NCI-H69 (cell line): ENCODE measurements at places on chromosomes 12 and 14.

DNA sequence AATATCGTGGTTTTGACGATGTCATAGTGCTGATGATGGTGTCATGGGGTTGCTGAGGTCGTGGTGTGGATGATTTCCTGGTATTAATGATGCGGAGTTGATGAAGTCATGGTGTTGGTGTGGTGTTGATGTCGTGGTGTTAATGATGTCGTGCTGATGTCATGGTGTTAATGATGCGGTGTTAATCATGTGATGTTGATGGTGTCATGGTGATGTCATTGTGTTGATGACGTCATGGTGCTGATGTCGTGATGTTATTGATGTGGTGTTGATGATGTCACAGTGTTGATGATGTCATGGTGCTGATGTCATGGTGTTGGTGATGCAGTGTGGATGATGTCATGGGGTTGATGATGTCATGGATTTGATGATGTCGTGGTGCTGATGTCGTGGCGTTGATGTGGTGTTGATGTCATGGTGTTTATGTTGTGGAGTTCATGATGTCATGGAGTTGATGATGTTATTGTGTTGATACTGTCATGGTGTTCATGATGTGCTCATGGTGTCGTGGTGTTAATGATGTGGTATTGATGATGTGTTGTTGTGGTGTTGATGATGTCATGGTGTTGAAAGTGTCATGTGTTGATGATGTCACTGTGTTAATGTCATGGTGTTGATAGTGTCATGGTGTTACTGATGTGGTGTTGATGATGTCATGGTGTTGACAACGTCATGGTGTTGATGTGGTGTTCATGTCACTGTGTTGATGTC is 48.5 kb upstream of the RIMBP2 start:
- DNase-seq: peak; percentile 26

GRCh38 chr12:49748800-49749199 is 7.4 kb downstream of the TMBIM6 start:
- no peak for DNase-seq

DNA sequence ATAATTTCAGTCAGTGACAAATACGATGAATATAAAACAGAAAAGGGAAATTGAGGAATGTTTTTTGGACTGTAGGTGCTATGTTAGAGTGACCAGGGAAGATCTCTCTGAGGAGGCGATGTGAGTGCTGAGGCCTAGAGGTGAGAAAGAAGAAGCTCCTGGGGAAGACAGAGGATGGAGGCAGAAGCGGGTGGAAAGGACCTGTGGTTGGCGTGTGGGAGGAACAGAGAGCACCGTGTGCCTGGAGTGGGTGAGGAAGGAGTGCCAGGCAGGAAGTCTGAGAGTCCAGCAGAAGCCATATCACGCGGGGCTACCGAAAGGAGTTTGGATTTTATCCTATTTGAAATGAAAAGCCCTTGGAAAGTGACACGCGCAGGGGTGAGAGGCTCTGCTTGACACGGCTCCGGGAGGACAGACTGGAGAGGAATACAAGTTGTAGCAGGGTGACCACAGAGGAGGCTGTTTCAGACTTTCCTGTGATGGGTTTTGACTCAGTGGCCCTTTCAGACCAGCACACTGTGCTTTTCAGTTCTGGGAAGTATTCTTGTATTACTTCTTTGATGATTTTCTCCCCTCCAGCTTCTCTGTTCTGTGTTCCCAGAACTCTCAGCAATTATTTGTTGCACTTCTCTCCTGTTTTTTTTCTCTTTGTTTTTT is 96.9 kb downstream of the VRK1 start:
- DNase-seq: no peak

- DNase-seq: no peak
These were observed at the start of gene CLEC4C for GRCh38 chr12:7747246-7747645. Gene CLEC4C, minus strand, starts transcription at chr12:7747375. Its CDS starts 27 bp downstream, at chr12:7747348.

DNA sequence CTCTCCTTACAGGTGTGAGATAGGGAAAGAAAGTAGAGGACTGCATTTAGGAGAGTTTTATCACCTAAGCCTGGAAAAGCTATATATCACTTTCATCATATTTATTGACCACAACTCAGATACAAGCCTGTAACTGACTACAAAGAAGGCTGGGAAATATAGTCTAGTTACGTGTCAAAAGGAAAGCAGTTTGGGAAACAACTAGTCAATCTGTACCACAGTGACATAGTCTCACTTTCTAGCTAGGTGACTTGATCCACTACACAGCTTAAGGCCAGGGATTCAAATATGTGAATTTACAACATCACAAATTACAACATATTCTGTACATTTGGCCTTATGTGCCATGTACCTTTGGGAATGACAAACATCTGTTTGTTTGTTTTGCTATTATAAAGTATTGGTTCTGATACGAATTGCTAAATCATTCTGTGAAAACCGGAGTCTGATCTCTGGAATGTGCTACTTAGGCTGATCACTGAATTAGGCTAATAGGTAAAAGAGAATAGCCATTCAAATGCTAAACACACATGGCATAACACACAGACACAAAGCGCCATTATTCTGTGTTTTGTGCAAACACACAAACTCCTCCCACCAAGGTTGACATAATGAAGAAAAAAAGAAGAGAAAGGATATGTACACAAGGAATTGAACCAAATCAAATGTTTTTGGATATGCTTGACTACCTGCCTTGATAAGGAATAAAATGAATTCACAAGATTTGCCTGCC is 279.8 kb downstream of the DUSP6 start:
- peak; percentile 70 for DNase-seq

GRCh38 chr12:19206493-19207077 is 77.1 kb downstream of the PLEKHA5 start:
- peak; percentile 14 for DNase-seq

DNA sequence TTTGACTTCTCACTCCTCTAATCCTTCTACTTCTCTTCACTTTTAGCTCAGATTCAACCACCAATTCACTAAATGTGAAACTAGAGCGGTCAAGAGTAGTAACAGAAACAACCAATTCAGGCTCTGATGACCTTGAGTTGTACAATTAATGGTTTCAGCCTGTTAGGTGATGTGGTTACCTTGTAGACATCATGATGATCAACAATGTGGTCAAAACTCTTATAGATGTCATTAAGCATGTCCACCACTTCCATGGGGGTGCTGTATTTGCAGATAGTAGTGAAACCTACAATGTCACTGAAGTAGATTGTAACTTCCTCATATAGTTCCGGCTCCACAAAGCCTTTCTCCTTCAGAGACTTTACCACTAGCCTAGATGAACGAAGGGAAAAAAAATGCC is 54.1 kb upstream of the PLBD1 start:
- no peak for DNase-seq

GRCh38 chr12:124002021-124002644 is 29.1 kb downstream of the ZNF664 start:
- DNase-seq: no peak

DNA sequence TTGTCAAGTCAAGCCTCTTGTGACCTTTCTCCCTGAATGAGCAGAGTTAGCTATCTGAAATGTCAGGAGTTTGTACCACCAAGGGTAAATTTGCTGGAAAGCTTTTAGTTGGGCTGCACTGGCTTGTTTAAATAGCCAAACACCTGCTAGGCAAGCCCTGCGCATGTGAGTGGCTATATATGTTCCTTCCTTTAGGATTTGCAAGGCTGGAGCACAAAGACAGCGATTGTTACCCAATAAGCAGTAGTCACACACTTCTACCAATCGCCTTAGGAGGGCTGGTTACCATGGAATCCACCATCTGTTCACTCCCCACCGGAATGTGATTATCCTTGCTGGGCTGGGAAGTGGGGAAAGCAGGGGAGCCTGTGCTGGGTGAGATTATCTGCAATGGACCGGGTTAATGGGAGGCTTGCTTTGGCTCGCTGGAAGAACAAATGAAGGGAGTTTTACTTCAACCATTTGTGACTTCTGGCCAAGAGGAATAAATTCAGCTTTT is 102.5 kb downstream of the FGD4 start:
- DNase-seq: peak; percentile 100

DNA sequence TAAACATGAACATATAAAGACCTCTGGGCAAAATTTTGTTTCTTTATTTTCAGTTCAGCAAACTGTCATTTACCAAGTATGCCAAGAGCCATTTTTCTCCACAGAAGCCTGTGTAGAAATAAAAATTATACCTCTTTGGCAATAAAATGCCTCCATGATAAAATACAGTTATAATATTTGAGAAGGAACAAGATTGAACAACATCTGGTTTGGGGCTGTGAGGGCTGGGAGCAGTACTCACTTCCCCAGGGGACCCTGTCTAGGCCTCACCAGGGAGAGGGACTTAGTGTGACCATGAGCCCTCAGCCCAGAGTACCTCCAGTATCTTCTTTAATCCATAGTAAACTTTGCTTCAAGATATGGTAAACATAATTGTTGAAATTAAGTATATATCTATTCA is 65.1 kb downstream of the DAAM1 start:
- no peak for DNase-seq

DNA sequence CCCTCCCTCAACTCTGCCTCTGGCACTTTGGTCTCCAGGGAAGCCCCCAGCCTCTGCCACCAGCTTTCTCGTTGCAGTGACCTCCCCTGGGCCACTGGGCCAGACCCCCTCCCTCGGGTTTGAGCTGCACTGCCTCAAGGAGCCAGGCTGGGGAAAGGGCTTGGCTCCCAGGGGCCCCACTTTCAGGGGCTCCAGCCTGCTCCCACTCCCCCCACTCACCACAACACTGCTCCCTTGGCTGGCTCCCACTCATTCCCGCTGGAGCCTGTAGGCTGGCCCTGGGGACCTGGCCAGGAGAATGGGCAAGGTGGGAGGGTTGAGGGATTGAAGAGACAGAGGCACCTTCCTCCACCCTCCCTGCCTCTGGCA is 19.3 kb upstream of the KIF26A start:
- no peak for DNase-seq

DNA sequence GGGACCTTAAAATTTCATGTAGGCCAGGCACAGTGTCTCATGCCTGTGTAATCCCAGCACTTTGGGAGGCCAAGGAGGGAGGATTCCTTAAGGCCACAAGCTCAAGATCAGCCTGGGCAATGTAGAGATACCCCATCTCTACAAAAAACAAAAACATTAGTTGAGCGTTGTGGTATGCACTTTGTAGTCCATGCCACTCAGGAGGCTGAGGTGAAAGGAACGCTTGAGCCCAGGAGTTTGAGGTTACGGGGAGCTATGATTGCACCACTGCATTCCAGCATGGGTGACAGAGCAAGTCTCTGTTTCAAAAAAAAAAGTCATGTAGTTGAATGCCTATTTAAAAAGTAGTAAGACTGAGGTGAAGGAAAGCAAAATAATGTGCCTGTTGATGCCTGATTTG is 83.5 kb downstream of the TTC6 start:
- no peak for DNase-seq

DNA sequence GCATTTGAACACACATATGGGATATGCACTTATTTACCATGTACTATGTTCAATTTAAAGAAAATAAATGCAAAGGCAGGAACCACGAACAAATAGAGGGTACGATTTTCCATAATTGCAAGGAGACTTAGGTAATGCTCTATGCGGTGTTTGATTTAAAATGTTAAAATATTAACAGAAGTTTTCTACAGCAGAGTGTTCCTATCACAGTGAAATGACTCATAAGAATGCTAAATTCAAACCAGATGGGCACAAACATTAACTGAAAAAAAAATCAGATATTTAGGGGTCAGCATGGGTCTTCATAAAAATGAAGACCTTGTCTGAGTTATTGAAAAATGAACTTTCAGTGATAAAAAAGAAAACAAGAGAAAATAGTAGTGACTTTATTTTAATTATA is 65.4 kb downstream of the LLPH start:
- no peak for DNase-seq

DNA sequence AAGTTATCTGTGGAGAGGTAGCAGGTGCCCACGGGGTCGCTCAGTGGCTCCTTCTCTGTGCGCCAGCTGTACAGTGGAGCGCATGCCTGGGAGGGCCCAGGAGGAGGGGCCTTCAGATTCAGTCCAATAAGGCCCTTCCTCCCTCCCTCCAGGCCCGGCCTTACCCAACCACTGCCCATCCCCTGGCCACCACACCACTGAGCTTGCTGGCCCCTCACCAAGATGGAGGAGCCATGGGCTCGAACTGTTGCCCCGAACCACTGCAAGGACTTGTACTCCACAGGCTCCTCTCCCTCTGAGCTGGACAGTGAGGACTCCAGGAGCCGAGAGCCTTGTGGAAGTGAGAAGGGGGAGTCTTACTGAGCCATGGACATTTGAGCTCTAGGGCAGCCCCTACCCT is 9.8 kb downstream of the ITGA5 start:
- no peak for DNase-seq

DNA sequence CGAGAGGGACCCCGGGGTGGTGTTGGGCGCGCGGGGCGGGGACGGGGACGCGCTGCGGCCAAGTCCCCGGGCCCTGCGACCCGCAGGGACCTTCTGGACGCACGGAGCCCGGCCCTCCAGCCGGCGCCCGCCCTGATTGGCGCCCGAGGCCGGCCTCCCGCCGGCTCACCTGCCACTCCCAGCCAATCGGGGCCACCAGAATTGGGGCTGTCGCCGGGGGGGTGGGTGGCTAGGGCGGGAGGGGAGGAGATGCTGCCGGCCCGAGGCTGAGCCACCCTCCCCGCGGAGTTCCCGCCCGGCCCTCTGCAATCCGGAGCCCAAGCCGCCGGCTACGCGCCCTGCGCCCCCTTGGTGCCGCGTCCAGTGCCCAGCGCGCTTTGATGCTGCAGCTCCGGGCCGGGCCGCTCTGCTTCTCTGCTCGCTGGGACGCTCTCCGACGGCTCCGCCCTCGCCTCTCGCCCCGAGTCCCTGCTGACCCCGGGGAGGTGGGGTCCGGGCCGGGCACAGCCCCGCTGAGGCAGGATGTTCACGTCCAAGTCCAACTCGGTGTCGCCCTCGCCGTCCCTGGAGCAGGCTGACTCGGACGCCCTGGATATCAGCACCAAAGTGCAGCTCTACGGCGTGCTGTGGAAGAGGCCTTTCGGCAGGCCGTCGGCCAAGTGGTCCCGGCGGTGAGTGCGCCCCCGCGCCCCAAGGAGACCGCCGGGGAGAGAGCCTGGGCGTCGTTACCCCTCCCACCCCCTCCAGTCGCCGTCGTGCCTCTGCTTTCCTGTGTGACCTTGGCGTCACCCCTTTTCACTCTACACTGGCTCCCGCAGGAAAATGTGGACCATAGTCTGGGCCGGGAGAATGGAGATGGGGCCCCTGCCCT is at the start of gene PLEKHD1:
TSS of gene PLEKHD1 (plus strand) at position 285 of the 871 bp plus-strand sequence. CDS start at position 523, 238 bp downstream.
- peak; percentile 91 for DNase-seq

GRCh38 chr12:40127408-40127807 is 21.5 kb upstream of the SLC2A13 start:
- no peak for DNase-seq

DNA sequence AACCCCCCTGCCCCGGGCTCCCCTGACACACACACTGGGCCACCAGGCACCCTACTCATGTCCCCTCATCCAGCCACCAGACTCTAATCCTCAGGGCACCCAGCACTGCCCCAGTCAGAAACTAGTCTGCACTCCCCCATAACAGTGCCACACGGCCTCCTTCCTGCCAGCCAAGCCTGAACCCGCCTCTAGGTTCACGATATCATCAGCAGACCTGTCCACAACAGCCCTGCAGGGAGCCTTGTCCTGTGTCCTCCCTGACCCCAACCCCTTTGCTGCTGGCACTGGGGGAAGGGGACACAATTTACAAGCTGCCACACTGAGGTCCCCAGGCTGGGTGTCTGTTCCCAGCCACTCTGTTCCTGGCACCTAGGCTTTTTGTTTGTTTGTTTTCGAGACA is 33.6 kb downstream of the LTBP2 start:
- no peak for DNase-seq
